Activated CD8-positive, alpha-beta memory T cell treated with anti-CD3 and anti-CD28 coated beads, Interleukin-2, amount 10 ng/mL, durations not matched to agents 7 days and 5 days (primary cell): ENCODE measurements at places on chromosomes 7 and 10. TPM values are rescaled to one million over a fixed set of nuclear protein-coding genes. Genes with fewer than 3 reads are reported as not detected.

The GTF2IRD2 gene
- 5.9 TPM for total RNA-seq

The LRRN3 gene
- total RNA-seq = 154 TPM

The UBE2D4 gene
- total RNA-seq = 7.6 TPM

The KNDC1 gene
- total RNA-seq = not detected

The INHBA gene
- total RNA-seq = not detected

The TSPAN15 gene
- total RNA-seq = 4.2 TPM

The TRIM73 gene
- 7.9 TPM for total RNA-seq

The SRPK2 gene
- total RNA-seq = 41.2 TPM

The GNAT3 gene
- total RNA-seq = not detected

- peaks cover 1% of the 10 kb centered on the region for H3K4me1 ChIP-seq
- no peak overlapping the region for H3K4me3 ChIP-seq
- H3K27me3 ChIP-seq = no peaks in the 10 kb centered on the region
- H3K36me3 ChIP-seq = no peaks in the 10 kb centered on the region
- DNase-seq = no peak
These were observed 500.5 kb upstream of the LRRN3 start for GRCh38 chr7:110590415-110590814.

GRCh38 chr7:73359746-73360375 lies 31.9 kb downstream of the FKBP6 start:
- no peak overlapping the region for H3K4me3 ChIP-seq
- DNase-seq = no peak
- no peak overlapping the region for H3K27ac ChIP-seq

DNA sequence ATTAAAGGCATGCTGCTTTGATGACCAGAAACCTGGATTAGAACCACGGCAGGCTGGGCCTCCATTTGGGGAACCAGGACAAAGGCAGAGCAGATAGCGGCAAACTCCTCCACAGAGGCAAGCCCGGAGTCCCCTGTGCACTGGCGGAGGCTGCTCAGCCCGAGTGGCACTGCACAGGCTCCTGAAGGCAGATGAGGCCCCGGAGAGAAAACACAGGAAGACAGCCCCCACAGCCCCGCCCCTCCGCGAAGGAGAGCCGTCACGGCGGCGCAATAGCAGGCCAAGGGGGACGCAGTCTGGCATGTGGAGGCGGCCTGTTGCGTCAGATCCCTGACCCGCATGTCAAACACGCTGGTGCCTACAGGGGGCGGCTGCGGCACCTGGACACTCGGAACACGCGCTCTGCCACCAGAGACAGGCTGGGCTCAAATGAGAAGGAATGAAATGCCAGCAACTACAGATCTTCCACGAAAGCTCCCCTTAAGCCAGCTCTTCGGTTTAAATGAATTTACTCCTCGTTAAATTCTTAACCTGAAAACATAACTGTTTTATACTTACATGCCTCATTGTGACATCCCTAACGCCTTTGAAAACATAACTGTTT lies 128.5 kb downstream of the MAD1L1 start:
- H3K4me3 ChIP-seq = no peak overlapping the region
- H3K4me1 ChIP-seq = peaks cover 28% of the 10 kb centered on the region
- peaks cover 6% of the 10 kb centered on the region for H3K36me3 ChIP-seq

GRCh38 chr10:12587451-12587888 lies 238.1 kb downstream of the CAMK1D start:
- DNase-seq = no peak
- H3K27ac ChIP-seq = no peak overlapping the region
- H3K4me1 ChIP-seq = peaks cover 41% of the 10 kb centered on the region
- H3K4me3 ChIP-seq = peak overlapping the region; percentile 62
- peaks cover 11% of the 10 kb centered on the region for H3K36me3 ChIP-seq

DNA sequence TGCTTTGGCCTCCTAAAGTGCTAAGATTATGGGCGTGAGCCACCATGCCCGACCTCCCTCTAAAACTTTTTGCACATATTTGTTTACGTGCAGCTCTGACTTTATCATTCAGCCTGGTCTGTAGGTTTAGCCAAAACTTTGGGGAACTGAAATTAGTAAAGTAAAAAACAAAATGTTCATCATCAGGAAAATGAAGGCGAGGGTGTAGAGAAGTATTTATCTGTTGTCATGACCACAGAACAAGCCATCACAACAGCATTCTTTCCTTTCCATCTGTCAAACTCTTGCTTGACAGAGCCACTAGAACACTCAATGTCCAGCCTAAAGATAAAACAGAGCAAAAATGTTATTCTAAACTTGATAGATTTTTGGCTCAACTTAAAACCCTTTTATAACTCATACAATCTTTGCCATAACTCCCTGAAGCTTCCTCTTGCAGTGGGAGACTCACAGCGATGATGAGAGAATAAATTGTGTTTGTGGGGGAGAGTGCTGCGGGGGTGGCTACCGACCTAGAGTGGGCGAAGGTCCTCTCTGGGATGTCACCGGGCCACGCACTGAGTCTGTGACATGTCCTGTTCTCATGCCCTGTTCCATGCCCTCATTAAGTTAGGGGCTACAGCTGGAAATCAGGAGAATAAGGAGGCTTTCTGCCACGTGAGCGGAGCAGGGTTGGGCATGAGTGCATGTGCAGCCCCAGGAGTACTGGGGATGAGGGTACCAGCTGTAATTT lies 58.6 kb upstream of the MKRN1 start:
- peaks cover 30% of the 10 kb centered on the region for H3K27me3 ChIP-seq
- peaks cover 2% of the 10 kb centered on the region for H3K4me1 ChIP-seq
- no peaks in the 10 kb centered on the region for H3K36me3 ChIP-seq
- no peak overlapping the region for H3K27ac ChIP-seq
- no peak overlapping the region for H3K4me3 ChIP-seq
- no peak for DNase-seq

DNA sequence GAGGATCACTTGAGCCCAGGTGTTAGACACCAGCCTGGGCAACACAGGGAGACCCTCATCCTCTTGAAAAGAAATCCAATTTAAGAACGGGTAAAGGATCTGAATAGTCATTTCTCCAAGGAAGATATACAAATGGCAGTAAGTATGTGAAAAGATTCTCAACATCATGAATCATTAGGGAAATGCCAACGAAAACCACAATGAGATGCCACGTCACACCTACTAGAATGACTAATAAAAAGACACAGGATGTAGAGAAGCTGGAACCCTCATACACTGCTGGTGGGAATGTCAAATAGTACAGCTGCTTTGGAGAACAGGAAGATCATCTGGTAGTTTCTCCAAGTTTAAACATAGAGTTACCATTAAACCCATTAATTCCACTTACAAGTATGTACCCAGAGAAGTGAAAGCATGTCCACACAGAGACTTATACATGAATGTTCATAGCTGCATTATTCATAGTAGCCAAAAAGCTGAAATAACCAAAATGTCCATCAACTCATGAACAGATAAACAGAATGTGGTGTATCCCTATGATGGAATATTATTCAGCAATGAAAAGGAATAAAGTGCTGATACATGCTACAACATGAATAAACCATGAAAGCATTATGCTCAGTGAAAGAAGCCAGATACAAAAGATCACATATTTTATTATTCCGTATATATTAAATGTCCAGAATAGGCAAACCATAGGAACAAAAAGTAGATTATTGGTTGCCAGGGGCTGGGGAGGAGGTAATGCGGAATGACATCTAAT lies 13.1 kb upstream of the ZMIZ2 start:
- peaks cover 2% of the 10 kb centered on the region for H3K27me3 ChIP-seq
- no peak overlapping the region for H3K4me3 ChIP-seq
- H3K27ac ChIP-seq = no peak overlapping the region
- H3K36me3 ChIP-seq = no peaks in the 10 kb centered on the region
- DNase-seq = peak; percentile 62
- H3K4me1 ChIP-seq = peaks cover 10% of the 10 kb centered on the region

GRCh38 chr7:96870185-96870584 lies 135.2 kb upstream of the DLX6 start:
- H3K27ac ChIP-seq = no peak overlapping the region
- H3K36me3 ChIP-seq = no peaks in the 10 kb centered on the region
- no peaks in the 10 kb centered on the region for H3K4me1 ChIP-seq

DNA sequence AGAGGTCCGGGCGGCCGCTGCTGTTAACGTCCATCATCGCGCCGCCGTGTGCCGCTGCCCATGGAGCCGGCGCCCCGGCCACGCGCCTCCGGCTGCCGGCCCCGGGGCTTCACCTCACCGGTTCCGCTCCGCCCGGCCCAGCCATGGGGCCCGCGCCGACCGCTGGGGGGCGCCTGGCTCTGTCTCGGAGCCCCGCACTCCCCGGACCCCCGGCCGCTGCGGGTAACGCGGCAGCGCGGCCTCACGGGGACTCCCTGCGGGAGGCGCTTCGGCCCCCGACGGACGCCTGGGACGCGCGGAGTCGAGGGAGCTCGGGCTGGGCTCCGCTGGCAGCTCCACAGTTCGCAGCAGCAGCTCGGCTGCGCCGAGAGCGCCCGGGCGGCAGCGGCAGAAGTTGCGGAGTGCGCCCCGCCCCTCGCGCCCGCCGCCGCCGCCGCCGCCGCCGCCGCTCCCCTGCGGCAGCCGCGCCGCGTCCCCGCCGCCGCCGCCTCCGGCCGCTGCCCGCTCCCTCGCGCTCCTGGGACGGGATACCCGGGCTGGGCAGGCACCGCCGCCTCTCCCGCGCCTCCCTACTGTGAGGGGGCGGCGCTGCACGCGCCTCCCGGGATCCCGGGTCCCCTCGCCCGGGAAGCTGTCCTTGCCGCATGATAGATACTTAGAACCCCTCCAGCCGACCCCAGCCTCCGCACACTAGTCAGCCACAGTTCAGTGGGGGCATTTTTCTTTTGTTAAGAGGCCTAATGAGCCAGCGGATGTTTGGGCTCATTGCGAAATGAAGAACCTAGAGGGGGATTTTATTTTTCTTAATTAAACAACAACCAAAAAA lies at the start of gene HTR7:
HTR7 (minus strand) TSS at position 405 of the 826 bp plus-strand sequence; CDS start at position 37, 368 bp downstream.
- peaks cover 77% of the 10 kb centered on the region for H3K27me3 ChIP-seq
- H3K36me3 ChIP-seq = peaks cover 2% of the 10 kb centered on the region
- peak; percentile 61 for DNase-seq
- H3K27ac ChIP-seq = peak within 1 kb of the TSS; percentile 32

- no peak overlapping the region for H3K27ac ChIP-seq
- no peak for DNase-seq
- peaks cover 16% of the 10 kb centered on the region for H3K4me1 ChIP-seq
- no peaks in the 10 kb centered on the region for H3K36me3 ChIP-seq
- no peak overlapping the region for H3K4me3 ChIP-seq
These were observed 59.6 kb upstream of the PITRM1 start for GRCh38 chr10:3231951-3232730.

DNA sequence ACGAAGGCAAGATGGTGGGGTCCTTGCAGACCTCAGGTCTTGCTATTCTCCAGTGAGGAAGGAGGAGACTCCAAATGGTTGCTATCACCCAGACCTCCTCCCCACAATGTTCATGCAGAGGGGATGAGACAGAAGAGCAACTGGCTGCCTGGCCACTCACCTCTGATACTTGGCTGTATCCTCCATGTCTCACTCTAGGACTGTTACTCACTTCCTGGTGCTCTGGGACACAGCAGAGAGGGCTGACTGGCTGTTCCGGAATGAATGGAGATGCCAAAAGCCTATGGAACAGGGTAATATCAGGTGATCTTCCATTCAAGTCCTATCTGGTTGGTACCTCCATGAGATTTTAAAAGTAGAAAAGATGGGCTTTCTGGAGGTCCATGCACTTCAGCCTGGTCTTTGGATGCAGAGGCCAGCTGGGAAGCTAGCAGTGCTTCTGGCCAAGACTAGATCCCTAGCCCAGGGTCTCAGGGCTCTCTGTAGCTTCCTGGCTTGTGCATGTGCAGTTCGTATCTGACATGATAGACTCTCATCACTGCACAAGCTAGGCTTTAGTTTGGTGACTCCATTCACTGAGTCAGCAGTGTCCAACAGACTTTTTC lies 27.0 kb upstream of the ABI1 start:
- H3K27ac ChIP-seq = no peak overlapping the region
- DNase-seq = no peak
- H3K36me3 ChIP-seq = no peaks in the 10 kb centered on the region
- no peak overlapping the region for H3K4me3 ChIP-seq
- peaks cover 15% of the 10 kb centered on the region for H3K27me3 ChIP-seq
- no peaks in the 10 kb centered on the region for H3K4me1 ChIP-seq

DNA sequence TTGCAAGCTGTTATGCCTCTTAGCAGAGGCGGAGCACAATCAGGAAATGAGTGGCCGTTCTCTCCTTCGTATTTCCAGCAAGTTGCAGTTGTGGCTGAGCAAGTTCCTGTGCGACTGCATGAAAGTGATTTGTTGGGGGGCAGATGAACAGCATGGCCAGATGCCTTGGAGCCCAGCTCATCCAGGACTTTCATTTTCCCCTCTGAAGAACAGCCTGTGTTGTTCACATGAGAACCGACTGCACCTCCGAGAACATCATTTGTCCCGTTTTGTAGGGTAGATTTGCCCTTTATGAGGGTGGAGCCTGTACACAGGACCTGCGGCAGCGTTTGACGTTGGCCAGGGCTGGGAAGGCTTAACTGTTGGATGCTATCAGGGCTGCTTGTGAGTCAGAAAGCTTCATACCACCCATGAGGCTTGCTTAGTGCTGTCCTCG lies 4.4 kb downstream of the BAG3 start:
- peak overlapping the region; percentile 74 for H3K27ac ChIP-seq
- H3K36me3 ChIP-seq = peaks cover 5% of the 10 kb centered on the region
- peak; percentile 57 for DNase-seq
- peaks cover 48% of the 10 kb centered on the region for H3K4me1 ChIP-seq
- peak overlapping the region; percentile 31 for H3K4me3 ChIP-seq

DNA sequence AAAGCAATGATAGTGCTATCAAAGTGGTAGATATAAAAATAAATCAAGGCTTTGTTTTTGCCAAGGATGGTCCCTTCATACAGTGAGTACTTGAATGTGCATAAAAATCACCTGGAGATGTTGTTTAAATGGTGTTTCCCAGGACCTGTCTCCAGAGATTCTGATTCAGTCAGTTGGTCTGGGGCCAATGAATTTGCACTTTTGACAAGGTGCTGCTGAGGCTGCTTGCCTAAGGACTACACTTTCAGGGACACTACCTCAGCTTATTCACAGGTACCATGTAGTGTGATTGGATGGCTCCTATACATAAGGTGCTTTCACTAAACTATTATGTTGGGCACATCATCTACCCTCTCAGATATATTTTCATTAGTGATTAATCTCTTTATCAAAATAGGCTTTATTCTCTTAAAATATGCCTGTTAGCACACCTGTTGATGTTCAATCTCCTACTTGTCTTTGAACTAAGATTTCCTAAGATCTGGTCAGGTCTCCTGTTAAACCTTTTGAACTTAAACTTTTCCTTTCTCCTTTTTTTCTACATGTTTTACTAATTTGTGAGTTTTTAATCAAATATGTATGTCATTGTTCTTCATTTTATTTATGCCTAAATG lies 24.3 kb downstream of the CAPZA2 start:
- DNase-seq = no peak
- no peaks in the 10 kb centered on the region for H3K27me3 ChIP-seq
- H3K4me1 ChIP-seq = no peaks in the 10 kb centered on the region
- H3K36me3 ChIP-seq = peaks cover 46% of the 10 kb centered on the region
- no peak overlapping the region for H3K4me3 ChIP-seq
- no peak overlapping the region for H3K27ac ChIP-seq

DNA sequence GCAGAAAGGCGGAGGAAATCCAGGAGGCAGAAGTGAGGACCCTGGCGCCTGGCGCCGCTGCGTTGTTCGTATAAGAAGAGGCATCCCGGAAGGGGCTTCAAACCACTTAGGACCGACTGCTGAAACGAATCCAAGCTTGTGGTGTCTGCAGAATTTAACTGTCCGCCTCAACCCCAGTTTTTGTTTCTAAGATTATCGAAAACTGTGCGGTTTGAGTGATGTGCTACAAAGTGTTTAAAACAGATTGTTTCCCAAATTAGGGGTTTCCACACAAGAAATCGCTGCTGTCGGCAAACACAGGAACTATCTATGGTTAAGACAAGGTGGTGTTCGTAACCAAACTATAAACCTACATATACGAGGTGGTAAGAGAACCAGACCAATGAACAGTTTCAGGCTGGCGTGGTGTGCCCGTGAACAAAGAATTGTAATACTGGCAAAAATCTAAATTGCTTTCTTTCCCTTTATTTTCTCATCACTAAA lies 835 bp upstream of the DGKI start:
- H3K27ac ChIP-seq = no peak overlapping the region
- H3K4me1 ChIP-seq = peaks cover 7% of the 10 kb centered on the region
- H3K4me3 ChIP-seq = peak overlapping the region; percentile 41
- no peaks in the 10 kb centered on the region for H3K36me3 ChIP-seq
- DNase-seq = no peak
- peaks cover 80% of the 10 kb centered on the region for H3K27me3 ChIP-seq
